ENCODE measurements at places on chromosomes 7 and 10.

- no peak for DNase-seq
Observed at GRCh38 chr7:2156756-2157472, 75.8 kb downstream of the MAD1L1 start.

GRCh38 chr10:5498791-5499492, 428 bp downstream of the CALML5 start:
- DNase-seq, result no peak

GRCh38 chr7:47670729-47671128, 88.8 kb upstream of the TNS3 start:
- no peak for DNase-seq

DNA sequence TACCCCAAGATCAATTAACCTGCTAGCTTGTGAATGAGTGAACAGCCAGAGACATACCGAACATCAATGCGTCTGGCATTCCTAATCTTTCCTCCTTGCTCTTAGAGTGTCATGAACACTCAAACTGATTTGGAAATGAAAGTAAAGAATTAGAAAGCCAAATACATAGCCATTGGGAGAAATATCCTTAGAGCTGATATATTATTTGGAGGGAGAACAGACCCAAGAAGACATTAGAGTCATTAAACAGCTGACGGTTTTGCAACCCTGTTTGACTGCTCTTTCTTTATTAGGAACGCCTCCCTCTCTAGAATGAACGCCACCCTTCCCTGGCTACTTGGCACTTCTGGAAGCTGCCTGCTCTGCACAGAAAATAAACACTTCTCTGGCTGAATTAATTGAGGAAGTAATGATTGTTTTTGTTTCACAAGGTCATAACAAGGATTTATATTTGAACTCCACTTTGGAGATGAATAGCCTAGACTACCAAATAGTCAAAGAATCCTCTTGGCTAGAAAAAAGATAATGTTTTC, 42.8 kb downstream of the CTTNBP2 start:
- no peak for DNase-seq

- DNase-seq, result peak; percentile 53
Observed at GRCh38 chr10:46228563-46229071, 58.2 kb upstream of the ANTXRL start.

- no peak for DNase-seq
Observed at GRCh38 chr7:32255036-32255435, 184.8 kb upstream of the PDE1C start.

DNA sequence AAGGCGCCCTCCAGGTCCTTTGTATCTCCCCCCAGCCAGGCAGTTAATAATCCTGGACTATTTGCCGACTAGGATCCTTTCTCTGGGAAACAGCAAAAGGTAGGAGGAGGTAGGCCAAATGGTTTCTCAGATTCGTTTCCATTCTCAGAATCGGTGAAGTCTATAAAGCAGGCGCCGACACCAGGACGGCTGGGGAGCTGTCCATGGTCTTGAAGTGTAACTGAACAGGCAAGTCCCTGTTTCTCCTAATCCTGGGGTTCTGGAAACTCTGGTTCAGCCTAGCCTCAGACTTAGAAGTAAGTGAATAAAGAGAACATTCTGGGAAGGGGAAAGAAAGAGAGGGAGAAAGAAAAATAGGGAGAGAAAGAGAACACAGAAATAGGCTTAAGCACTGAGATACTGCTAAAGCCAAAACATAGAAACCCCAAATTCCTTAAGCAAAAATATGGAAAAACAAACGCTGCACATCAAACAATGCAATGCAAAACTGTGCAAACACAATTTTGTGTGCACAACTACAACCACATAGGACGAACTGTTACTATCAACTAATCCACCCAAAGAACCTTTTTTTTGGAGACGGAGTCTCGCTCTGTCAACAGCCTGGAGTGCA, 11.1 kb upstream of the INA start:
- DNase-seq, result no peak

- peak; percentile 23 for DNase-seq
Observed at GRCh38 chr7:87474533-87475358, 734 bp downstream of the ABCB4 start.

DNA sequence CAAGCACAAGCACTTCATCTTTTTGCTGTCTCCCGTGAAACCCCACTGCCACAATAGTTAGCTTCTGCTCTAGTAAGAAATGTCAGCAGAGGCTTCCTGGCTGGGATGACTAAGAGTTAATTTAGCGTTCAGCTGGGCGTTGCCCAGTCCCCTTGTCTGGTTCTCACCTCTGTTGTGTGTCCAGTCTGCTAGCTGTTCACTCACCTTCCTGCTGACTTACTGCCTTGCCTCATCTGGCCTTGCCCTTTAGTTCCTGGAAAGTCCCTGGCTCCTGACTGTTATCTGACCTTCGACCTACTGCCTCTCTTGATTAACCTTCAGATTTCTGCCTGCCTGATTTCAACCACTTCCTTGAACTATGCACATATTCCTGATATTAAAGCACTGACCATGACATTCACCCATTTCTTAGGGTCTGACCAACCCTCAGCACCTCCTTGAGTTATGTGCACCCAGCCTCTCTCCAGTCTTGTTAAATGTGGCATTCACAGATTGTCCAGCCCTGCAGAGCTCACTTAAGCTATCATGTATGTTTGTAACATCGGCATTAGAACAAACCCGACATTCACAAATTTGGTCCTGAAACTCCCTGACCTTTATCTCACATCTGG, 30.3 kb downstream of the C7orf33 start:
- no peak for DNase-seq

DNA sequence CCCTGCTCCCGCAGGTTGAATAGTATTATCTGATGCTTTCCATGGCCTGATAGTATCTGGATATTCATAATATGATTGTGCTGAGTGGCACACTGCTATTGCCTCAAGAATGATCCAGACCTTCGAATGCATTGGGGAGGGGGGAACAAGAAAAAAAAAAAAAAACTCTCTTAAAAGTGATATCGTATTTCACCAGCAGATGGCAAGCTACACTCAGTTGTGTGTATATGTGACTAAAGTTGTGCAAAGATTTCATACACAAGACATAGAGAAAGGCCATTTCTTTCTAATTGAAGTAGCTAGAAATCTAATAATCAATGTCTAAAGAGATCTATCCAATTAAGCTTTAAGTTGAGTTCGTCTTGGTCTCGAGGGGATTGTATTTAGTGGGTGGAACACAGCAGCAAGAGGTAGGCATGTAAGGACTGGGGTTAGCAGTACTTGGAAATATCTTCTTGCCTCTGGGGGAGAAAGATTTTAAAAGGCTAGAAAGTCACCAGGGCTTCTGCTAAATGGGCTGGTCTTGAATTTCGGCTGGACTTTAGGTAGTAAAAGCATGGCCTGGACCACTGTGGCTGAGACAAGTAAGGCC, 15.3 kb downstream of the SFRP4 start:
- DNase-seq, result no peak

DNA sequence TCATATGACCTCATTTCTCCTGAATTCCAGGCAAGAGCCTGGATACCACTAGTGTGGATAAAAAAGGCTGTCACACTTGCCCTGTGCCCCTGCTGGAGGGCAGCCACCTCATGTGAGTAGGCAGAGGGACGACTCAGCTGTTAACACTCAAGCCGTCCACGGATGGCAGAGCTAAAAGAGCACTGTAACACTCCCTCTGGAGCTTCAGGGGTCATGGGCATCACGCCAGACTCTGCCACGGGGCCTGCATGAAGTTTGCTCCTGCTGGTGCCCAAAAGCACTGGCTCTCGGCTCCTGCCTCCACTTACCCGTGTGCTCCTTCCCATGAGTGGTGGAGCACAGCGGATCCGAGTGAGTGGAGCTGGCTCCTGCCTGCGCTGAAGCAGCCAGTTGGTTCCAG, 919.8 kb upstream of the C7orf33 start:
- DNase-seq, result no peak

DNA sequence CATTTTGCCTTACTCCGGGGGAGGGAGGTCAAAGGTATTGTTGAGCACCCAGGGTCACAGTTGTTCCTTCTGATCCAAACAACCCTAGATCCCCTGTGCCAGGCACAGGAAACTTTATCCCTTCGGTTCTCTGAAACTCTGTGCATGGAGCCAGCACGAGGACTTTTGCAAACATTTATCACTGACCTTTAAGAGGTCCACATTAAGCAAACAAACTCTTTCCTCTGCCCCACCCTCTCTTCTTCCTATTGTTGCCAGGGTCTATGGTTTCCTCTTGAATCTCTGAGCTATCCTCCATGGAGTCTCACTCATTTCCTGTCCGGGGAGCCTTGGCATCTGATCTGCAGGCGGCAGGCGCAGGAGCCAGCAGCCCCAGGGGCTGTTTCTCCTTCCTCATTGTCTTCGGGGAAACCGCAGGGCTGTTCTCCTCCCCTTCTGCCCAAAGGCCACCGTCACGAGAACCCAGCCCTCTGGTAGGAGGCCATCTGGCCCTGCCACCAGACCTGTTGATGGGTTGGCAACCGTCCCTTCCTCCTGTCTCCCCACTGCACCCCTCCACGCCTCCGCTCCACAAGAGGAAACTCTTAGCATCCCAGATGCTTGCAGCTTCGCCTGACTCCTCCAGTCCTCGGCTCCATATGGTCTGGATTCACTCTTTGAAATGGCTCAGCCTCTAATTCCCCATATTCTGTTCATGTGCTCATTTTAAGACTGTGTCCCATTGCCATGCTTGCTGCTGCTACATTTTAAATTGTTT, 327.3 kb upstream of the NRP1 start:
- DNase-seq, result peak; percentile 6

- DNase-seq, result no peak
Observed at GRCh38 chr7:29991937-29992336, 2.3 kb upstream of the SCRN1 start.

DNA sequence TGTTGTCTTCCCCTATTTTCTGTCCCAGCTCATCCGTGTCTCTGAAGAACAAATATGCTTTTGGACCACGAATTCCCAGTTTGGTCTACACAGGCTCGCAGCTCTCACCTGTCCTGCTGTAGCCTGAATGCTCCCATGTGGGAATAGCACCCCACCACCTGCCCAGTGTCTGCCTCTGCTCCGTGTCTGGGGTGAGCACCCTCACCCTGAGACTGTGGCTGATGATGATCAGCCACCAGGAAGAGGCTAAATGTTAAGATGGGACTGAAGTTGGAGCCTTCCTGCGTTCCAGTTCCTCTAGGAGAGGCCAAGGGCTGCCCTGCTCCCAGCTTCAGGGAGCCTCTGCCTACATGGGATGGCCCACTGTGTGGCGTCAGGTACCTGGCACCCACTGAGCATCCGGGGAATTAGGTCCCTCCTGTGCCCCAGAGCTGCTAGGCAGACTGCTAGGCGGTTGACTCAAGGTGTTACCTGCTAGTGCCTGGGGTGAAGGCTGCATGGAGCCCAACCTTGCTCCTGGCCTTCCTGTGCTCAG, 3.7 kb downstream of the PGAM2 start:
- no peak for DNase-seq

- peak; percentile 51 for DNase-seq
Observed at GRCh38 chr10:6203331-6204062, 765 bp downstream of the PFKFB3 start.

GRCh38 chr10:104109908-104110662, 11.9 kb upstream of the SFR1 start:
- DNase-seq, result no peak

Data from CD4-positive, alpha-beta T cell treated with Interleukin-21 for 1 hour (primary cell).